Left hindlimb (tissue), 1 donor: ENCODE measurements at places on chromosomes 5 and 9.

DNA sequence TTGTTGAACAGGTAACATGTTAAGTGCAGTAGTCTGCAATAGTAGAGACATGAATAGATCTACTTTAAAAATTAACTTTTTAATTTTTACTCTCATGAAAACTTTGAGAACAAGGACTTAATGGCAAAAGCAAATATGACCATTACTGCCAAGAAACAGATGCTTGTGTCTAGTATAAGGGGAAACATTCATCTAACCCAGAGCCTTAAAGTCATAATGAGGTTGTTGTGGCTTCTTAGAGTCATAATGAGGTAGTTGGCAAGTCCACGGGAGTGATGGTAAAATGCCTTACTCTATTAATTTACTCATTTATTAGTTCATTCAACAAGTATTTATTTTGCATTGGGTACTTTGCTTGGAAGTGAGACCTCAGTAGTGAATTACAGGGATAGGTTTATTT lies 71.5 kb downstream of the JAKMIP2 start:
- no peak for DNase-seq

- no peak for DNase-seq
Measured at GRCh38 chr5:174614500-174615135, 109.8 kb upstream of the MSX2 start.

DNA sequence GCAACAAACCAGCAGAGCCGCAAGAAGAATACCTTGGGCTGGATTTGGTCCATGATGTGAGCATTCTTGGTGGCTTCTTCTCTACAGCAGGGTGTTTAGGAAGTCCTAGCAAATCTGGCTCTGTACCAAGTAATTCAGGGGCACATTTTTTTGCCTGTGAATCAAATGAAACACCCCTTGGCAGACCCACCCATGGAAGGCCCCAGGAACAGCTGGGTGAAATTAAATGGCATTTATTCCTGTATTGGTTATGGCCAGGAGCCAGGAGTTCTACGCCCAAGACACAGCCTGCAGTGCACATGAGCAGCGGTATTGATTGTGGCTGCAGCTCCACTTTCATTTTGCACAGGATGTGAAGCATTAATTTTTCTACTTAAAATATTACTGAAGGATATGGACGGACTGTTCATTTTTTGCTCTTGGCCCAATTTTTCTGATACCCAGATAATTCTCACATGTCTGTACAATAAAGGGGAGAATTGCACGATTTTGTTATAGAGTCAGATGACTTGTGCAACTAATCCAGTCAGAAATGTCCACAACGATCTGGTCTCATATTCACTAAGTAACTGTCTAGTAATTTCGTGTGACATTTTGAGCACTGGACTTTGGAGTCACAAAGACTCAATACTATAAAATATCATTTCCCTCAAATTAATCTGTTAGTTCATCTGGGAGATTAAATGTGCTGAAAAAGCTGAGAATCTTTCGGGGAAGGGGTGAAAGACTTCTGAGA lies 120.7 kb upstream of the APC start:
- no peak for DNase-seq

GRCh38 chr5:921456-922435 lies 29.1 kb downstream of the TRIP13 start:
- DNase-seq = no peak

DNA sequence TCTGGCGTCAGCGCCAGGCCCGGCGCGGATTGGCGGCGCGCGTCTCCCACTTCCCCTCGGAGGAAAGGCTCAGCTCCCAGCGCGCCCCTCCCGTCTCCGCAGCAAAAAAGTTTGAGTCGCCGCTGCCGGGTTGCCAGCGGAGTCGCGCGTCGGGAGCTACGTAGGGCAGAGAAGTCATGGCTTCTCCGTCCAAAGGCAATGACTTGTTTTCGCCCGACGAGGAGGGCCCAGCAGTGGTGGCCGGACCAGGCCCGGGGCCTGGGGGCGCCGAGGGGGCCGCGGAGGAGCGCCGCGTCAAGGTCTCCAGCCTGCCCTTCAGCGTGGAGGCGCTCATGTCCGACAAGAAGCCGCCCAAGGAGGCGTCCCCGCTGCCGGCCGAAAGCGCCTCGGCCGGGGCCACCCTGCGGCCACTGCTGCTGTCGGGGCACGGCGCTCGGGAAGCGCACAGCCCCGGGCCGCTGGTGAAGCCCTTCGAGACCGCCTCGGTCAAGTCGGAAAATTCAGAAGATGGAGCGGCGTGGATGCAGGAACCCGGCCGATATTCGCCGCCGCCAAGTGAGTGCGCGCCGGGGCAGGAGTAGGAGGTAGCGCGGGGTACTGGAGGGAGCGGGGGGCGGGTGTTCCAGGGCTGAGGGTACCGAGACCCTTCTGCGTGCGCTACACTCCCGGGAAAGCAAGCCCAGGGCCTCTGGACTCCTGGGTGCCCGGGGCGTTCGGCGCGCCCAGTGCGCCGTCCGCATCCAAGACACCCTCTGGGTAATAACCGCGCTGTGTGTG lies at the start of gene MSX2:
TSS of gene MSX2 (plus strand) at position 99 of the 777 bp plus-strand sequence. CDS start at position 177, 78 bp downstream.
- DNase-seq = peak; percentile 91

DNA sequence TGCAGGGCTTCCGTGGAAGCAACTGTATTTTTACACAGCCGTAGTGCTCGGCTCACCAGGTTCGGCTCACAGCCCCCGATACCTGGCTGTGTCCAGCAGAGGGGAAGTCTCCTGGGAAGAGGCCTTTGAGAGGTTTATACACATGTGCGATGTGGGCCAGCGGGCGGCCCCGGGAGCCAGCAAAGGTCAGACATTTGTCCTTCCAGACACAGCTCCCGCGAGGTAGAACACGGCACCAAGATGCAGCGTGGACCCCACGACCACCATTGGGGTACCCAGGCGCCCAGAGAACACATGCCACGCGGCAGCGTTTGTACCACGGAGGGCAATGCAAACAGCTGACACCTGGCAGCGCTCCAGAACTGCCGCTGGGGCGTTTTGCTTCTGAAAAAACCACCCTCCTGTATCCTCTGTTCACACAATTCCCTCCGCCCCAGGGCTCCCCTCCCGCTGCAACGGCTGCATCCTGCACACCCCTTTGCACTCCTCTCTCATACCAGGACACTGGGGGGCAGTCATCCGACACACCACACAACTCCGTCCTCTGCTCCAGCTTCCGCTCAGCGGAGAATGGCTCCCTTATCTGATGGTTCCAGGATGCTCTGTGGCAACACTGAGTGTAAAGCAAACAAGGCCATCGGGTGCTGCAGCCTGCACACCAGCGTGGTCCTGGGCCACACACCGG lies 235.3 kb downstream of the SYK start:
- peak; percentile 76 for DNase-seq

DNA sequence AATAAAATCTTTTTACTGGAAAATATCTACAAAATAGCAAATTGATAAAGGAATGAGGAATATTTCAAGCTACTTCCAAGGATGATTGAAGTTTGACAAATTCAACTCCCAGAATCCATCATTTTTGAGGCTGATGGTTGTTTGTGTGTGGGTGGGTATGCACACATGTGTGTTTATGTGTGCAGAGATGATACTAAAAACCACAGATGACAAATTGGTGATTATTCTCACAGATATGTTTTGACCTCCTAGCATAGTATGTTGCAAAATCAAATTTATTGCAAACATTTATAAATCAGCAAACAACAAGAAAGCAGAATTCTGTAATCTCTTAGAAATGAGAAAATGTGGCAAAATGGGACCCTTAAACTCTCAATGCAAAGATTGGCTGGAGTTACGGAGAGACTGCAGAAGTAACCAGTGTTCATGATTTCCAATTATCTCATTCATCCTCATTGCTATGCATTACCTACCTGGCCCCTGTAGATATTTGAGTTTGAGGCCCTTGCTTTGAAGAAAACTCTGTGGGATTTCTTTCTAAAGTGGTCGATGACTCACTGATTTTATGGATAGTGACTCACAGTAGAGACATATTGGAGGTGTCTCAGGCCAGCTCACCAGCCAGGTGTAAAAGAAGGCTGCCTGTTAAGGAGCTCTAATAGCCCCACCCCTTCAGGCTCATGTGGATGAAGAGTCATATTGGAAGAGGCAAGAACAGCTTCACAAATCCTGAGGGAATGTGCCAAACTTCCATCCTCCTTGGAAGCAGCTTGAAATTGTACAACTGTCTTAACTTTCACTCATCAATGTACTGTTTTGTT lies 44.6 kb upstream of the TMC1 start:
- DNase-seq = no peak

DNA sequence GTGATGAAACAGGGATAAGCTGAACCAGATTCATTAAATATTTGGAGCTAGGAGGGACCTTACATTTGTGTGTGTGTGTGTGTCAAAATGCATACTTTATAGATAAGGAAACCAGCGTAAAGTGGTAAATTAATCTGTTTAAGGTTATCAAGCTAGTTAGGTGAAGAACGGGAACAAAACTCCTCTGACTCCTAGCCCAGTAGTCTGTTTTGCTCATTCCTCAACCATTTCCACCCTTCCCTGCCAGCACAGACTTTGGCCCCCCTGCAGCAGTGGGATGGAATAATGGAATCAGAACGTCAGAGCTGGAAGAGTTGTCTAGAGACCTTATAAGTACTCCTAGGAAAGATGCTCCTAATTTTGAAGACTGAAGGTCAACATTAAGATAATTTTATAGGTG lies 6.5 kb downstream of the AGXT2 start:
- peak; percentile 42 for DNase-seq

DNA sequence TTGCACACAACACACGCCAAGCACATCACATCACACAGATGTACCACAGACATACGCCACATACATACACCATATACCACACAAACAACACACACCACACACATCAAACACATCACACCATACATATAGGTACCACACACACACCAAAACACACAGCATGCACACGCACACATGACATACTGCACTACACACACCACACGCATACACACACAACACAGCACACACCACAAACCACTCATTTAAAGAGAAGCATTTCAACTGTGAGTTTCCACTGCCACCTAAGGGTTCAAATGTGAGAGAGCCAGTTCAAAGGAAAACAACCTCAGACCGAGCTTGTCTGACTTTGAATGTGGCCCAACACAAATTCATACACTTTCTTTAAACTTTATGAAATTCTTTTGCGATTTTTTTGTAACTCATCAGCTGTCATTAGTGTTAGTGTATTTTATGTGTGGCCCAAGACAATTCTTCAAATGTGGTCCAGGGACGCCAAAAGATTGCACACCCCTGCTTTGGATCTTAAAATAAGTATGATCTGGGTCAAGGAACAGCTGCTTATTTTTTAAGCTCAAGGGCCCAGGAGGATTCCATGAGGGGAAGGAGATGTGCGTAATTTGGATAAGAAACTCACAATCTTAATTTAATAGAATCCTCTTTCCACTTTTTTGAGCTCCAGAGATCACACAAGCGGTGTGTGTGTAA lies 494.6 kb downstream of the GADD45G start:
- no peak for DNase-seq

- no peak for DNase-seq
Measured at GRCh38 chr5:124263680-124264491, 482.6 kb downstream of the ZNF608 start.

- no peak for DNase-seq
Measured at GRCh38 chr5:4642525-4642924, 497.6 kb upstream of the ADAMTS16 start.

- DNase-seq = peak; percentile 71
Measured at GRCh38 chr9:133979273-133979920, 12.7 kb downstream of the VAV2 start.

DNA sequence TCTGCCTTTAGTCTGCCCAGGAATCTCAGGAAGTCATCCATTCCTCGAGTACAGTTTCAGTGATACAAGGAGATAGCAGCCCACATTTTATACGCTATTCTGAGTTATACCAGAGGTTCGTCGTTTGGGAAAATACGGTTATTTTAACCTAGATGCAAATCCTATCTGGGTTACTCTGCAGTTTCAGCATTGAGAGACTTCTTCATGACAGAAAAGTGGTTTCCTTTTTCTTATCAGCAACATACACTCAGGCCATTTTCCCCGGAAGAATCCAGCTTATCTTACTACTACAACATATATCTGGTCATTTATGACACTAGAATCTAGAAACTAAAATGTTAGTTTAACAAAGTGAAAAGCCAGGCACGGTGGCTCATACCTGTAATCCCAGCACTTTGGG lies 83.4 kb upstream of the IQGAP2 start:
- no peak for DNase-seq

DNA sequence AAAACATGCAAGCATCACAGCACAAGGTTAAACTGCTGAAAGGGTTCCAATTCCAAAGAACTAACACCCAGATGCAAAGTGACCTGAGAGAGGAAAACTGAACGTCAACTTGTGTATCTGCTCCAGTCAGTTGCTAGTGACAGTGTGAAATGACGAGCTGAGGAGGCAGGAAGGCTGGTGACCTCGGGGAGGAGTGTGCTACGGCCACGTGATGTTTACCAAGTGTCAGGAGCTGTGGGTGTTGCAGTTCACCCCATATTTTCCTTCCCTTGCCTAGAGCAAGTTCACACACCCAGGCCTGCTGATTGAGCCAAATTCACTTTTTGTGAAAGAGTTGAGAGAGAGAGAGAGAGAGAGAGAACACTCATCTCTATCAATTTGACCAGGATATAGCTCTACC lies 231.6 kb upstream of the ANKH start:
- DNase-seq = no peak

DNA sequence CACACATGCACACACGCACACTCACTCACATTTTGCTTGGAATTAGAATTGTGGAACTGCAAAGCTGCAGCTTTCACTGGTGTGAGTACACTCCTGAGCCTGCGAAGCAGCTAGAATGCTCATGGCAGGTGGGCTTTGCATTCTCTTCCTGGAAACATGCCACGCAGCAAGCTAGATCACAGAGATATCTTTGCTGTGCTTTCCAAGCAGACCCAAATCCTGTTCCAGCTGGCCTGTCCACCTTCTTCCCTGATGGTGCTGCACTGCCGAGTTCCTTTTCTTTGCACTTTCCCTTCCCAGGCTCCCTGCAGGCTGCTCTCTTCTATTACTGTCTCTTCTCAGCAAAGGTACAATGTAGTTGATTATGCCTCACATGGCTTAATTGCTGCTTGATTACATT lies 92.7 kb upstream of the CKMT2 start:
- DNase-seq = peak; percentile 77

DNA sequence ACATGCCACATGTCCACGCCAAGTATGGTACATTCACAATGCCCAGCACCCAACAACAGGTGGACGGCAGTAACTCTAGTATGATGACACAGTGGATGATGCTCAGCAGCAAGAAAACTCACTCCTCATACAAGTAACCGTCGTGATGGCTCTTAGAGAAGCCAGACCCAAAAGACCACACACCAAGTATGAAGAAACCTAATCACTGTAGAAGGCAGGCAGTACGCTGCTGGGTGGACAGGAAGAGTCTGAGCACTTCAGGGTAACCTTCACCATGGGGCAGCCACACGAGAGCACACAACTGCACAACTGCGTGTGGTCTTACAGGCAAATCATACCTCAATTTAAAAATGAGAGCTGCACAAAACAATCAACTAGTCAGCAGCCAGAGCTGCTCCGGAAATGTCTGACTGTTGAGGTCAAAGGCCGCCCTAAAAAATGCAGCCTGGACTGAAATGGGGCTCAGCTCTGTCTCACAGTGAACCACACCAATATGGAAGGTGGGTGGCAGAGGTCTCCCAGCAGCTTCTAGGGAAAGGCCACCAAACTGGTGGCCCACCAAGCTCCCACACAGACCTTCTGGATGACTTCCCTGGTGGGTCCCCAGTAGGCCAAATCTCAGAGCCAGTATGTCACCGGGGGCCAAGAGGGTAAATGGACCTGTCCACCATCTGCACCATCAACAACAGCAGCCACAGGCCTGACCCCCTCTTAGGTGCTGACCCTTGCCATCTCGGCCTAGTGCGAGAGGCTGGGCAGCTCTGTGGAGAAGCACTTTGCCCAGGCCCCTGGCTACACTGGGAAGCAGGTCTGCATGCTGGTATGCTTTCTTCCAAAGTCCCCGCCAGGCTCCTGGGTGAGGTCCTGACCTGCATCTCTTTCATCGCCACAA lies 17.8 kb downstream of the BICD2 start:
- no peak for DNase-seq
